ENCODE measurements at places on chromosomes 5 and 9. TPM values are rescaled to one million over a fixed set of nuclear protein-coding genes. Genes with fewer than 3 reads are reported as not detected.

Gene CDH9
- not detected for total RNA-seq

Gene LECT2
- total RNA-seq: not detected

Gene EPB41L4A
- total RNA-seq: 12.4 TPM

DNA sequence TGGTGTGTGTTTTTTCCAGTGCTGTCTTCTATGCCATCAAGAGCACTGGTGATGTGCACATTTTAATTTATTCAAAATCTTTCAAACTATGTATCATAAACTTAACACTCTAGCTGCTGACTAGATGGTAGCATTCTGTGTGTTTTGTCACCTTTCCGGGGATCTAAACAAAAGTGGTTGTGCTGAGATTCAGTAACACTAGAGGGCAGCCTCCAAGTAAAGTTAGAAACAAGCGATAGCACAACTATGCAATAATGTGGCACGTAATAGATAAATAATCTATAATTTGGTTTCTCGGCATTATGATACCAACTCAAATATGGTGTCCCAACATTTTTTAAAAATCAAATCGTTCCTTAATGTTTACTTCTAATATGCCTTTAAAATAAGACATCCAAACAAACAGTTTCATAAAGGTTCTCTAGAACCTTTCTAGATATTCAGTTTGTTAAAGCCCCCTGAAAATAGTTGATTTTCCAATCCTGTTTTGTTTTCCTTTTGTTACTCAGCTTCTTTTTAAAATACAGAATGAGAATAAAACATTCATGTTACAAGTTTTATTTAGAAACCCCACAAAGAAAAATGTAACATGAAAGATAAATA, 16.9 kb downstream of the SEMA6A start:
- DNase-seq: peak; percentile 52

DNA sequence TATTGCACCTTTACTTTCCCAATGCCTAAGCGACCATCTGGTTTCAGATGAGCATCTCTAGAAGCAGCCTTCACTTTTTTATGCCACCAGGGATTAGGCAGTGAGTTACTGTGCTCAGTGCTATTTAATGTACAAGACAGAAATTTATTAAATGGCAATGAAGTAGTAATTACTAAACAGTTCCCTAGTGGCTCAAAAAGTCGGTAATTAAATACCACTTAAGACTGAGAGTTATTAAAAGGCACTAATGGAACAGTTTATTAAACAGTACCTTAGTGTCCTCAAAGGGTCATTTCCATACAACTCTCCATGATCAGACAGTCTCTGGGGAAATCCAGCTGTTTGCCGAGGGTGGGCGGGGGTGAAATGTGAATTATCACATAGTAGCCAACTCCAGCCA, 42.3 kb downstream of the LHFPL2 start:
- no peak for DNase-seq

DNA sequence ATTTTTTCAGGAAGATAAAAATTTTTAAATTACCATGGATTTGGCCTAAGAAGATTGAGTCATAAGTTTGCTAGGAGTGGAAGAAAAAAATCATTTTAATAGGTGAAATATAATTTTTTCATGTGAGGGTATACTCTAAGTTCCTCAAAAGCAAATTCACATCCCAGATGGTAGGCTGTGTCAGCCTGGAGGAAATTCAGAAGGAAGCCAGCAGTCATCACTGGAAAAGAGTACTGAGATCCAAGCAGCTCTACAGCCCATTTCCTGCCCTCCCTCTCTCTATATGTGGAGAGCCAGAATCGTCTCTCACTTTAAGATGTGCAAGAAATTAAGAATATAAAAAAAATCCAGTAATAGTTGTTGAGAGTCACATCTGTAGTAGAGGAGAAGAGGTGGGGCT, 126.5 kb upstream of the CDH18 start:
- no peak for DNase-seq

Gene TESK1
- 32.1 TPM for total RNA-seq

DNA sequence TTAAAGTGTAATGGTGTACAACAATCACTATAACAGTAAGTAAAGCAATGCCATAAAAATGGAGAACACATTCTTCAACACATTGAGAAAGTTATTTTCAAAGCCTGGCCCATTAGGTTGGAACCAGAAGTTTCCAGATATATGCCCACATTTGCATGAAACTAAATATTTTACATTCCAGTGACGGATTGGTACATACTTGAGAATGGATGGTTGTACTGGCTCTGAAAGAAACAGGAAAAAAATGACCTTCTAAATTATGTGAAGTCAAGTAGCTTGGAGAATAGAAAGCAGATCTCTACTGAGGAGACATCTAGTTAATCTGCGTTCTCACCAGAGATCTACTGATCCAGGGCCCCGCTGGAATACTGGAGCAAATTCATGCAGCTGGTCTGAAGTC, 1037.0 kb downstream of the NR2F1-AS1 start:
- DNase-seq: no peak

DNA sequence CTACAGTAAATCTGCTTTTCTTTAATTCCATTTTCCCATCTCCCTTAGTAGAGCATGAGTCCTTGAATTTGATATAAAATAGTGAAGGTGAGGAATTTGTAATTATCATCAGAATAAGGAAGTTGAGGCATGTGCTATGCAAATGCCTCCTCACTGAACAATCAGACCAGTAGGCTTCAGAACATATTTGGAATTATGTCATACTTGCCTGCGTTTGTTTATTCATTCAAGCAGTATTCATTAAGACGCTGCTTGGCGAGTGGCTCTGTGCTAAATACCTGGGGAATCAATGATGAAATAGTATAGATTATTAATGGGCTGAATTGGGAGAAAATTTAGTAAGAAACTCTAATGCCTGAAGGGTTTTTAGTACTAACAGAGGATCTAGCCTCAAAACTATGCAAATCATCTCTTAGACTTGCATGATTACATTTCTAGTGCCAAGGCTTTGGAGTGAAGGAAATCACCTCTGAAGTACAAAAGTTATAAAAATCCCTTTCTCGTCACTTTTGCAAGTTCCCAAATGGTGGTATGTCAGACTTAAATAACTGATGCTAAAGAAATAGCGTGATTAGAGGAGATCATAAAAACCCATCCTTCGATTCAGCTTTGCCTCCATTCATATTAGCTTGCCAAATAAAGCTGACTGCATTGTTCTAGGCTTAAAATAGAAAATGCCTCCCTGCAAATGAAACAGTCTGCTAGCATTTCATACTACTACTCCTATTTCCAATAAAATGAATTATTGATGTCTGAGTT, 141.7 kb downstream of the PCSK5 start:
- no peak for DNase-seq

- DNase-seq: no peak
These were observed 199.1 kb upstream of the OR13F1 start for GRCh38 chr9:104304925-104305324.

Measured in MCF 10A (cell line).